ENCODE measurements at places on chromosomes 2 and 18. TPM values are rescaled to one million over a fixed set of nuclear protein-coding genes. Genes with fewer than 3 reads are reported as not detected.

GRCh38 chr2:113276216-113276760 lies 2.4 kb downstream of the PAX8 start:
- no peak for DNase-seq

DNA sequence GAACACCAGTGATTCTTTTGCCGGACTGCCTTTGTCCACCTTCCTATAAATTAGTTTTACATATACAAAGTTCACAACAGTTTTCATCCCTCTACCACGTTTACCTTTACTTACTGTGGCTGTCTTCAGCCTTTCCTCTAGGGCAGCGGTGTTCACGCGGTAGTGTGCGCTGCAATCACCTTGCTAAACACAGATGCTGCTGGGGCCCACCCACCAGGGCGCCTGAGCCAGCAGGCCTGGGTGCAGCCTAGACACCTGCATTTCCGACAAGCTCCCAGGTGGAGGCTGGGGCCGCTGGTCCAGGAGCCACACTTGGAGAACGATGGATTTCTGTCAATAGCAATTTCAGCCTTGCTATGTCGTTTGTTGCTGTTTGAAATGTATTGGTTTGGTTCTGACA lies 83.1 kb downstream of the NDUFA10 start:
- no peak for DNase-seq

DNA sequence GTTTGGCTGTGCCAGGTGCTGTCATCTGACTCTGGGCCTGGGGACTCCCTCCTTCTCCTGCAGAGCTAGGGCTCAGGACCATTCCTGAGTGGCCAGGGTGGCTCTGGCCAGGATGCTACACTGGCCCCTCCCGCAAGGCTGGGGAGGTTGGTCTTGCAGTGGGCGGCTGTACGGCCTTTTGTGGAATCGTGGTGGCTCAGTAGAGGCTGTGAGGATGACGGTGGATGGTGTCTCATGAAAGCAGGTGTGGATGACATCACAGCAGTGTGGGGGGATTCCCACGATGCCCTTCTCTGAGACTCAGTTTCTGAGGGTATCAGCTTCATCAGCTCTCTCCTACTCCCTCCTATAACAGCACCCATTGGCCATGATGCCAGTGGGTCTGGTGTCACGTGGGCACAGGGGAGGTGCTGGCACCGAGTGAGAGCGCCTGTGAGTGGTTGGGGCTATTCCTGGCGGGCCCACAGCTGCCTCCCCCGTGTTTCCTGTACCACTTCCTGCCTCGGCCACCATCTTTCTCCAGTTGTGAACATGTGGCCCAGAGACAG lies 144.2 kb upstream of the HDAC4 start:
- DNase-seq: no peak

- DNase-seq: peak; percentile 75
Observed at GRCh38 chr18:29840089-29840488, 1202.5 kb downstream of the DSC3 start.

- DNase-seq: no peak
Observed at GRCh38 chr2:180980943-180981911, 822 bp downstream of the UBE2E3 start.

- DNase-seq: no peak
Observed at GRCh38 chr2:54103454-54104314, 11.7 kb upstream of the ACYP2 start.

DNA sequence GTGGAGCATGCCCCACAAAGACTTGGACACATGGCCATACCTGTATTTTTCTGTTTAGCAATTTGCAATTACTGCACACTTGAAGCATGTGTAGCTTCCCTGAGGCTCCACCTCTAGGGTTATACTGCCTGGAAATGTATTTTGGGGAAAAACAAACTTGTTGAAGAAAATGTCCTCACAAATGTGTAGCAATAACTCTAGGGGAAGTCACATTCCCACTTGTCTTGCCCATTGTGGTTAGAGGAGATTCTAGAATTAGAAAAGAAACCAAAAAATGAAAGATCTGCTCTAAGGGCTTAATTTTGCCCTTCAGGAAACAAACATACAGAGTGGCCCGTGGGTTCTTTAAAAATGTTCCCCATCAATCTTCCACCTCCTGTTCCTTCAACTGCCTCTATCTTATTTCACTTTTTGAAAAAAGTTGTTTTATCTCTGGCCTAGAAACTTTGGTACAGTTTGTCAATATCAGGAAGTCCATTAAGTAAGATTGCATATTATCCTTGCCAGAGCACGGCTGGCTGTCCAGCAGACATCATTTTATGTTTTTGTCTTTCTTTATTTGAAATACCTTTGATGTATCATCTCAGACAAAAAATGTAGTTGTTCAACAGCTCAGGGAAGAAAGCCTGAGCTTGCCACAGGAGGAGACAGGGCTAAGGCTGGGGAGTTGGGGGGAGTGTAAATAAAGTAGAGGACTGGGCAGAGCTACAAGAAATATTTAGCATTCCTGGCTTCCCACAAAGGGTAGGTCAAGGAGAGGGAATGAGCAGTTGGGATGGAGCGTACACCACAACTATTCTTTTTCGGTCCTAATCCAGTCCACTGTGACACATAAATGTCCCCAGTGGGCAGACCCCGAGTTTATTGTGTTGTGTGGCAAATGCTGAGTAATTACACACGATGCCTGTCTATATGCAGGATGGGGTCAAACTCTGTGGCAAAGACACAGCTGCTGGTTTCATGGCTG lies 96.8 kb upstream of the CDC42EP3 start:
- peak; percentile 71 for DNase-seq

- no peak for DNase-seq
Observed at GRCh38 chr18:13513021-13513420, 213.3 kb downstream of the FAM210A start.

GRCh38 chr18:11155034-11155759 lies 5.8 kb upstream of the PIEZO2 start:
- DNase-seq: no peak

- DNase-seq: no peak
Observed at GRCh38 chr2:178268435-178268834, 74.1 kb downstream of the OSBPL6 start.

- peak; percentile 16 for DNase-seq
Observed at GRCh38 chr2:141392517-141393213, 738.2 kb downstream of the LRP1B start.

GRCh38 chr2:234047361-234047760 lies 3.1 kb upstream of the SPP2 start:
- DNase-seq: no peak

- DNase-seq: no peak
Observed at GRCh38 chr2:48209214-48209885, 303.1 kb upstream of the FBXO11 start.

GRCh38 chr18:6927153-6927552 lies 190.4 kb downstream of the LAMA1 start:
- no peak for DNase-seq

DNA sequence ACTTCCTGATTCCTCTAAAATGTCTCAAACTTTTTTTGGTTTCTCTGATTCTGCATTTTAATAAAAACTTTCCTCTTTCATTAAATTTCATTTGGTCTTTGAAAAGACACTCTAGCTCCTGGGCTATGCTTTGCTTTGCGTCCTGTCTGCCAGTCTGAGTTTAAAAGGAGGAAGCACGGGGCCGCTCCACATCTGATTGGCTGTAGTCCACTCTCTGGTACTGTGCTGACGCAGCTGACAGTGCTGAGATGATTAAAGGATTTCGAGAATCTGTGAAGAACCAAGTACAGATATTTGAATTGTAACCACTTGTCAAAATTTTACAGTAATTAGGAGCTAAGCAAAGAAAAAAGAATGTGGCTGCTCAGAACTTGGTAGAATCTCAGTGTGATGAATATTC lies 199.6 kb upstream of the HNMT start:
- DNase-seq: no peak

- DNase-seq: no peak
Observed at GRCh38 chr2:172233987-172234715, 131.5 kb upstream of the DLX2 start.

GRCh38 chr2:18425210-18425703 lies 135.2 kb downstream of the RDH14 start:
- DNase-seq: no peak

- no peak for DNase-seq
Observed at GRCh38 chr18:24677011-24677410, 216.6 kb downstream of the HRH4 start.

GRCh38 chr18:25056429-25056828 lies 295.5 kb downstream of the ZNF521 start:
- no peak for DNase-seq

DNA sequence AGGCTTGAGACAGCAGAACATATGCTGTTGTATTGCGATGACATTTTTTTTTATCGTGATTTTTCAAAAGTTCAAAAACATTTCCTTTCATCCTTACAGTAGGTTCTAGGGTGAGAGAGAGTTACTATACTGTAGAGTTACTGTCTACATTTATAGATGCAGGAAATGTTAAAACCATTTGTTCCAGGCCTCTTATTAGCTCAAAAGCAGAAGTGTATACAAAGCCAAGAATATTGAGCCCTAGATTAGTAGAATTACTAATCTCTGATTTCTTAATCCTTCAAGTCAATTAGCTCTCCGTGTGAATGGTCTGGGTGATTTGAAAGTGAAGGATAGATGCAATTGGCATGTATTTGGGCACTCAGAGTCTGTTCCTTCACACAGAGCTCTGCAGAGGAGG lies 73.1 kb downstream of the MAPRE2 start:
- DNase-seq: no peak

DNA sequence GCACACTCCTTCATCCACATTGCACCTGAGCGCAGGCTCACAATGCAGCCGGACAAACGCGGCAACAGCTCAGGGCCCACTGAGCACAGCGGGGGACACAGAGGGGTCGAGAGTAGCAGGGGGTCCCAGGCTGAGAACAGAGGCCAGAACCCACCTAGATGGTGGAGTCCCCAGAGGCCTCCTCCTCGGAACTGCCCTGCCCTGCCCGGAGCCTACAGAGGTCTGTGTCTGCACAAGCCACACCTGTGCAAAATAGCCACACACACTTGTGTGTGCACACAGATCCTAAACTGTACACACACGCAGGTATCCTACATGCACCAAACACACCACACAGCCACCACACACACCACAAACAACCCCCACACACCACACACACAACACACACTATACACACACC lies 72.8 kb downstream of the TMEM18 start:
- DNase-seq: no peak

Gene POTEC
- total RNA-seq: not detected

Gene AKAIN1
- not detected for total RNA-seq

Gene KANSL3
- total RNA-seq: 33.2 TPM

Gene REG1A
- not detected for total RNA-seq

Gene LAMA1
- 29.5 TPM for total RNA-seq

Gene C2orf81
- 4.3 TPM for total RNA-seq

Gene LYPD6
- 3.7 TPM for total RNA-seq

Gene GAREM1
- 2.9 TPM for total RNA-seq

Gene PLEKHA3
- total RNA-seq: 11.4 TPM

Gene CELF4
- total RNA-seq: not detected
